Activated gamma-delta T cell treated with anti-CD3 and anti-CD28 coated beads, Interleukin-2, amount 50 U/mL, for 16 hours (primary cell): ENCODE measurements at places on chromosomes 7 and 10.

GRCh38 chr10:80382989-80383388 is 25.4 kb upstream of the PRXL2A start:
- DNase-seq, result peak; percentile 26

GRCh38 chr10:26650406-26650805 is 47.1 kb upstream of the PDSS1 start:
- DNase-seq, result no peak

DNA sequence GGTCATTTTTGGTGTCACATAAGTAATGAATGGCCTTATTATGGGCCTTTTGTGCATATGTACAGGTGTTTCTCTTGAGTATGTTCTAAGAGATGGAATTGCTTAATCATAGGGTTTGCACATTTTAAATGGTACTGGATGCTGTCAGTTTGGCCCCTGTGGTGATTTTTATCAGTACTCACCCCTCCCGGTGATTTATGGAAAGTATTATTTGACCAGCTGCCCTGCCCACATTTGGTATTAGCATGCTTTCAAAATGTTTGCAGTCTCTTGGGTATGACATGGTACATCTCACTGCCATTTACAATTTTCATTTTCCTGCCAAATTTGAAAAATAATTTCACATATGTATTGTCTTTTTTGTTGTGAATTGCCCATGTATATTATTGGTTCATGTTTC is 427.7 kb downstream of the LRMDA start:
- DNase-seq, result no peak

DNA sequence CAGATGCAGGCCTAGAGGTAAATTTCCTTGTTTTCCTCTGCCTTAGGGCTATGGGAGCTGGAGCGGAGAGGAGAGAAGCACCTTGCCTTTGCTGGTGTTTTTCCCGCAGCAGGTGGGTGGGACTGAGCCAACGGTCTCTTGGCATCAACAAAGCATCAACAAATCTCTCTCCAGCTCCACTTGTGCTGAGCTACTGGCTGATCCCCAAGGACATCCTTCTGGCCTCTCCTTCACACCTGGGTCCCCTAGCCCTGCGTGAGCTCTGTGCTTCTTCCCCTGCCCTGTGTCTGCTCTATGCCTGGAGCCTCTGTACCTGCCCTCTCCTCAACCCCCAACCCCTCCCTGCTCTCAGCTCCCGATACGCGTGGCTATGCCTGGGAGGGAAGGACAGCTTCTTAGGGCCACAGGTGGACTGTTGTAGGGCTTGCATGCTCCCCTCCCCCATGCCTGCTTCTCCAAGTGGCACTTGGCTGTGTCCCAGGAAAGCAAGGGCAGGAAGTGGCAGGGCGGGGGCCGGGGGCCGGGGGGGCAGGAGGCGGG is 3.2 kb upstream of the CLDN4 start:
- DNase-seq, result no peak

DNA sequence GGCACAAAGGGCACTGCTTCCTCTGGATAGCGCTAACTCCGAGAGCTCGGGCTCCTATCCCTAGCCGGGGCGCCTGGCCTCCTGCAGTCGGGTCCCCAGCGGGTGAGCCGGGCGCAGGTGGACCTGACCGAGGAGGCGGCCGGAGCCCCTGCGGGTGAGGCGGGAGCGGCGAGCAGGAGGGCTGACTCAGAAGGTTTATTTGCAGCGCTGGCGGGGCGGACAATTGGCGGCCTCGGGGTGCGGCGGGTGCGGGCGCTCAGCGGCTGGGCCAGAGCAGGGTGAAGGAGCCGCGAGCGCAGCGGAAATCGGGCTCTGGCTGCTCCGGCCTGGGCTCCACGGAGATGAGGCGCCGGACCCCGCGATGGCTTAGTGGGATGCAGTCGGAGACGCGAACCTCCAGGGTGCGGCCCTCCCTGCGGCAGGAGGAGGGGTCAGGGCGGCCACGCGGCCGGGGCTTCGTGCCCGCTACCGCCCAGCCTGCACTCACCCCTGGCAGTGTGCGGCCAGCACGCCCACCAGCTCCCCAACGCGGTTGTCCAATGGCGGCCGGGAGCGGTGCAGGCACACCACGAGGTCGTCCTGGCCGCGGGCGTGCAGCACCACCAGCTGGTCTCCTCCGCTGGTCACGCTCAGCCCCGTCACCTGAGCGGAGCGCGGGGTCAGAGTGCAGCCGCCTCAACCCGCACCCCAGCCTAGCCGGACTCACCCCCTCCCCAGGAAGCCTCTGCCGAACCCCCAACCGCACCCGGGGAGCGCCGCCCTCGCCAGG is 16.1 kb downstream of the MYO1G start:
- DNase-seq, result no peak

GRCh38 chr7:31082447-31082846 is 30.3 kb downstream of the ADCYAP1R1 start:
- no peak for DNase-seq

DNA sequence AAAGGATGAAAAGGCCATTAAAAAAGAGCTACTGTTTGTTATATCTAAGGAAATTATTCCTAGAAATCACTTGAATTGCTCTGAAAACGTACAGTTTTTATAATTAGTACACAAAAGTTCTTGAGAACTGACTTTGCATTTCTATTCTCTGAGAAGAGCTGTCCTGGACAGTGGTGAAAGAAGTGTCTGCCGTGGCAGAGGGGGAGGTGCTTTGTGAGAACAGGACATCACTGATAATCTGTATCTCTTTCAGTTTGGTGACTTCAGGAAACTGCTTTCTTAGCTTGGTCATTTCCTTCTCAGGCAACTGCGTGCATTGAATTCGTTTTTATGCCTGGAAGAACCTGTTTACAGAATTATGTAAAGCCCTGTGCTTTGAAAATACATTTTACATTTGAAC is 52.1 kb downstream of the POLL start:
- no peak for DNase-seq

GRCh38 chr10:31419394-31420063 is 100.5 kb downstream of the ZEB1 start:
- DNase-seq, result no peak

DNA sequence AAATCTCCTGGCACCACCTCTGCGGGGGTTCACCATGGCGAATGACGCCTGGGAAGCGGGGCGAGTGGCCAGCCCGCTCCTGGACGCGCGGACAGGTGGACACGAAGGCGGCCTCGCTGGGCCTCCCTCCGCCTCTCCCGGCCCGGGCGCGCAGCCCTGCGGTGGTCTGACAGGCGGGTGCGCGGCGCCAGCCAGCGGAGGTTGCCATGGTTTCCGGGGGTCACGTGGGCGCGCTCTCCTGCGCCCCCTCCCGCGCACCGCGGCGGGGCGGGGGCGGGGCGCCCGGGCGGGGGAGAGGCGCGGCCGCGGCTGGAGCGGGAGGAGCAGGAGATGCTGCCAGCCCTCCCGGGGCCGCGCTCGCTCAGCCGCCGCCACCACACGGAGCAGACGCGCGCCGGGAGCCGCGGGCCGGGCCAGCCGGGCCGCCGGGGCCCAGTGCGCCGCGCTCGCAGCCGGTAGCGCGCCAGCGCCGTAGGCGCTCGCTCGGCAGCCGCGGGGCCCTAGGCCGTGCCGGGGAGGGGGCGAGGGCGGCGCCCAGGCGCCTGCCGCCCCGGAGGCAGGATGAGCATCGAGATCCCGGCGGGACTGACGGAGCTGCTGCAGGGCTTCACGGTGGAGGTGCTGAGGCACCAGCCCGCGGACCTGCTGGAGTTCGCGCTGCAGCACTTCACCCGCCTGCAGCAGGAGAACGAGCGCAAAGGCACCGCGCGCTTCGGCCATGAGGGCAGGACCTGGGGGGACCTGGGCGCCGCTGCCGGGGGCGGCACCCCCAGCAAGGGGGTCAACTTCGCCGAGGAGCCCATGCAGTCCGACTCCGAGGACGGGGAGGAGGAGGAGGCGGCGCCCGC is at the start of gene PRKAR2B:
Gene PRKAR2B, plus strand, starts transcription at position 359 of the 848 bp plus-strand sequence. Its CDS starts 203 bp downstream, at position 562.
- peak; percentile 53 for DNase-seq

- DNase-seq, result no peak
These were observed 31.8 kb upstream of the AKR1B10 start for GRCh38 chr7:134495546-134495945.

DNA sequence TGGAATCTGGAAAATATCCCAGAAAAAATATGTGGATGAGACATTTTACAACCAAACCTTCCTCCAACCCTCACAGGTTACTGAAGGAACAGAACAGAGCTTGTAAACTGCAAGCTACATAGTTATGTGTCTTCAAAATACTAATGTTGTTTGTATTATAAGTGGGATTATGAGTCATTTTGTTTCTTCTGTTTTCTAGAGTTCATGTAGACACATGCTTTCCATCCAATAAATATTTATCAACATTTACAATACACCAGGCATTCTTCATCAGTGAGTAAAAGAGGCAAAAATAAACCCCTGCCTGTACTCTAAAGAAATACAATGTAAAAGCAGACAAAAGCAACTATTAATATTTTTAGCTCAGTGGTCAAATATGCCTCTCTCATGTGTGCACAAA is 38.0 kb upstream of the TES start:
- no peak for DNase-seq

DNA sequence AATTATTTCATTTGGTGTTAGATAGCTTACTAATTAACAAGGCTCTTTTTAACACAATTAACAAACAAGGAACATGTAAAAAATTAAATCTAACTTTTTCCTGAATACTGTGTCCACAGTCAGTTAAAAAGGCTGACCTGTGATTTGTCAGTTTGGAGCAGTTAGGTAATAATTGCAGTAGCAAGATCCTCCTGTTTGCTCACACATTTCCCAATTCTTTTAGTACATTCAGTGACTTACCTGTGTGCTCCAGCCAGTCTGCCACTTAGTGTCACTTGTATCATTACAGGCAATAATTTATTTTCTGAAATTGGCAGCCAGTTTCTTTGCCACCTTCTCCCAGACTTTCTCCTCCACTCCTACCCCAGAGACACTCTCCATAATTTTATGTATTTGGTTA is 66.8 kb downstream of the LHFPL3 start:
- no peak for DNase-seq

- DNase-seq, result no peak
These were observed 128.5 kb downstream of the ANKRD7 start for GRCh38 chr7:118352867-118353453.

DNA sequence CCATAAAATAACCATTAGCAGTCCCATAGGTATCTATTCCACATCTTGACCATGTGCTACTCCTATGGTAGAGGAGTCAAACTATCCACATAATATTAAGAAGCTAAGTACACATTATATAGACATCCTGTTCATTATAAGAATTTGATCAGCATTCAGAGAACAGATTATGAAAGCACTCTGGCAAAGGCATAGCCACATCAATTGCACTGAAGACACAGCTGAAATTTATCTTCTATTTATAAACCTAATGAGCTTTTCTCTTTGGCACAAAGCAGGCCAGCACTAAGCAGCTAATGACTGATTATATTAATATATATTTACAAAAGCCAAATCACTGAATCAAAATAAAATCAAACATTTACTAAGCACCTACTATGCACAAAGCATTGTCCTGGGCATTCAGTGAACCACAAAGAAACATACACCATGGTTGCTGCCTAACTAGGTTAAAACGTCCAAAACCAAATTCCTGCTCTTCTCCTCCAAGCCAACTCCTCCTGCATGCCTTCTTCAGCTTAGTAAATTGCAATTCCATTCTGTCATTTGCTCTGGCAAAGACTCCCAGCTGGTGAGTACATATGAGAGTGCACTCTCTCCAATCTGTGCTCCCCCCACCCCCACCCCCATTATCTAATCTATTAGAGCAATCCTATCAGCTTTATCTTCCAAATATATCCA is 122.6 kb upstream of the ASAH2 start:
- no peak for DNase-seq

GRCh38 chr10:61973169-61973568 is 71.7 kb downstream of the ARID5B start:
- DNase-seq, result no peak

DNA sequence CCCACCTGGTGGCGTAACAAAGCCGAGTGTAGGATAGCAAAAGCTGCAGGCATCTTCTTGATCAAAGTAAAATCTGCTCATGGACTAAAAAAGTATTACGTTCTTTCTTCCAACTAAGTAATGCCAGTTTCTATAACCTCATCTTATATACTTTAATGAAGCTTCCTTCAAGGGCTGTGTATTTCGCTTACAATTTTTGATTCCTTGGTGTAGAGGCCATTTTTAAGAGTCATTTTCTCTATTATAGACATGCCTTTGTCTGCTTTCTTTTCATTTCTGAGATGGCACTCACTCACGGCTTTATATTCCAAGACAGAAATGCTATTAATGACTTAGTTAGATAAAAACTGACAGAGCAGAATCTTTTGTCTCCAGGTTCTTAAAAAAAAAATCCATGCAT is 194.0 kb downstream of the HECW1 start:
- no peak for DNase-seq

DNA sequence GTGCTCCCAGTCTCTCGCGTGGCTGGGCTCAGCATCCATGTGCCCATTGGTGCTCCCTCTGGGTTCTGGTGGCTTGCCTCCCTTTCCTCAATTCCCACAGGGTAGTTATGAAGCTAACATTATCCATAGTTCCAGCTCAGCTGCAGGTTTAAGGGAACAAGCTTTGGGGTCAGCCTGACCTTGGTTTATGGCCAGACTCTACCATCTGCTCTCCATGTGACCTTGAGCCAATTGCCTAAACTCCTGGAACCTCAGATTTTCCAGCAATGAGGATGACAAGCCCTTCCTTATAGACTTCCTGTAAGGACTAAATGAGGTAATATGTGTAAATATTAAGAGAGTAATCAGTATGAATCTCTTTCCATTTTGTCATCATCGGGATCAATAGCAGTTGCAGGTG is 10.1 kb upstream of the SLC29A3 start:
- no peak for DNase-seq

DNA sequence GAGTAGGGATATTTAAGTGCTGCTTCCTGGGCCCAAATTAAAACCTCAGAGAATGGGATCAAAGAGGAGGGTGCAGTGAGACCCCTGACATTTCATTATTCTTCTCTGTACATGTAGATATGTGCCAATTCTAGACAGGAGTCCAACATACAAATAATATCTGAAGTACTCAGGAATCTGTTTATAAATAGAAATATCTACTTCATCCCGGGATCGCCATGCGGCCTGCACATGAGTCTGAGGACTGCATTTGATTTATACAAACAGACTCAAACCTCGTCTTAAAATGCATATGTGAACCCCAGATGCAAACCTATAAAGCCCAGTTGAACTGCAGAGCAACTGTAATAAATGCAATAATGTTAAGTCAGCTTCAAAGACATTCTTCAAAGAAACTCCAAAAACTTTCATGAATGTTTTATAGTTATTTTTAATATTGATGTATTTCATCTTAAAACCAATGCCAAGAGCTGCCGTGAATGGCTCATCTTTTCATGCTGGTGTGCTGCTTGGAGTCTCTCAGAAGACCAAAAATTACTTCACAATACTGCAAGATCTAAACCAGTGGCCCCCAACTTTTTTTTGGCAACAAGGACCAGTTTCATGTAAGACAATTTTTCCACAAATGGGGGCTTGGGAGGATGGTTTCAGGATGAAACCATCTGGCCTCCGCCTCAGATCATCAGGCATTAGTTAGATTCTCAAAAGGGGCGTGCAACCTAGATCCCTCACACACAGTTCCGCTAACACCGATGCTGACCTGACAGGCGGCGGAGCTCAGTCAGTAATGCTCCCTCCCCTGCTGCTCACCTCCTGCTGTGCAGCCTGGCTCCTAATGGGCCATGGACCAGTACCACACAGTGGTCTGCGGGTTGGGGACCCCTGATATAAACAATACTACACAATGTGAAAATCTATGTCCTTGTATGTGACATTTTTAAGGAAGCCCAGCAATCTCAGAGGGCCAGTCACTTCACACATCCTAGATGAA is 166.9 kb downstream of the PARD3 start:
- no peak for DNase-seq
